ENCODE measurements at places on chromosomes 7 and 10.

DNA sequence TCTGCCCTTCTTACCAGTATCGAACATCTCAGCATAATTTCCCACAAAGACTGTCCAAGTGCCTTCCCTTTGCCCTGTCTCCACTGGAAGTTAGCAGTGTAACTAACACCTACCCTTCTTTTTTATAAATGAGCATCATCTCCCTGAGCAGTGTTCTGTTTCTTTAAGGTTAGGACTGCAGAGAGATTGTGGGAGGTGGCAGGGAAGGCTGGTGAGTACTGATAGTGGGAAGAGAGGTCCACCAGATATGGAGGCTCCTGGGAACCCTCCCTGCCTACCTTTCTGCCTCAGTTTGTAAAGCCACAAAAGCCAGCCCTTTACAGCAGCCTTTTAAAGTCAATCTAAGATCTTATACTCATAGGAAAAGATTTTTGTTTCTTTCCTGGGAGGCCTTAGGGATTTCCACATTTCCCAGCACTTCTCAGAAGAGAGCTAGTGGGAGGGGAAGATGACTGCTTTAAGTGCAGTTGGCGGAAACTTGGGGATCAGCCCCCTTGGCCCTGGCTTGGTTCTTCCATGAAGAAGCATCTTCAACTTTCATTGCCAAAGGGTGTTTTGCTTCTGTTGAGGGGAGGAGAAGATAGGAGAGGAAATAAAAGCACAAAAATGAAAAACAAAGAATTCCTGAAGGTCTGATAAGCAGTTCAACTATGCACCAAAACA, 36.6 kb upstream of the CALD1 start:
- no peak for DNase-seq

- DNase-seq = no peak
Measured at GRCh38 chr7:77707504-77707992, 11.3 kb downstream of the RSBN1L start.

DNA sequence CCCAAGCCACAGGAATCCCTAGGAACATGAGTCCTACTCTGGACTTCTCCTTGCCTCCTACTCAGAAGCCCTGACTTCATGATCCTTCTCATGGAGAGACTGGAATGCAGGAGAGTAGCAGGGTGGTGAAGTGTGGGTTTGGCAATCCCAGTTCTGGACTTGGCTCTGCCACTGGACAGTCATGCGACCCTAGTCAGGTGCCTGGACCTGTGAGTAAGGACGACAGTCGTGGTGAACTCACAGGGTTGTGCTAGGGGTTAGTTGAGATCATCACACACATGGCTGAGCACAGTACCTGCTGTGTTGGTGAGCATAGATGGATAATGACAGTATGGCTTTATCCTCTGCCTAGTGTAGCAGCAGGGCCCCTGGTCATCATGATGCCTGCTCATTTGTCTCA, 117.9 kb downstream of the LRRC18 start:
- DNase-seq = no peak

DNA sequence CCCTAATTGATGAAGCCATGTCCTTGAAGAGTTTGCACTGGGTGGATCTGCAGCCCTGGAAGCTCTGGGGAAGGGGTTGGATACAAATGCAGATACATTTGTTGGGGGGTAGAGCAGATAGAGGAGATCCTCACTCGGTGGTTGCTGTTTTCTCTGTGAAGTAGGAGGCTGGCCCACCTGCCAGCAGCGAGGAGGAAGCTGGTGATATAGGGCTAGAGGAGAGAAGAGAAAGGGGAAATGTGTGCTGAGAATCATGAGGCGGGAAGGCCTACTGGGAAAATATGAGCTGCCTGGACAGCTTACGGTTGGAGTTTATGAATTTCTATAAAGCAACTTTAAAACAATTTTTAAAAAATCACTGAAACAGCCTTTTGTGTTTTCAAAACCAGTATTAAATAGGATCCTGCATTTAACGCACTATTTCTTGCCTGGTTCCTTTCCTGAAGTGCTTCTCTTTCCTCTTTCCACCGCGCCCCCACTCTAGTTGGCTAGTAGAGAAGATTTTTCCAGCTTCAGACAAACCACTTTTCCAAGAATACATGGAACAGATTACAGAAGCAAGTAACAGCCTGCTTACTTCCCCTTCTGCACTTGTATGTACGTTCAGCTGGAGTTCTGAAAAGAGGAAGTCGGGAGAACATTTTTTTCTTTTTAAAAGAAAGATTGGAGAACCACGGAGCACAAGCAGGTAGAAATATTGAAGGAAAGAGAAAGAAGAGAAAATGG, 100.6 kb upstream of the GLCCI1 start:
- no peak for DNase-seq

- no peak for DNase-seq
Measured at GRCh38 chr10:126468467-126468866, 80.2 kb upstream of the ADAM12 start.

DNA sequence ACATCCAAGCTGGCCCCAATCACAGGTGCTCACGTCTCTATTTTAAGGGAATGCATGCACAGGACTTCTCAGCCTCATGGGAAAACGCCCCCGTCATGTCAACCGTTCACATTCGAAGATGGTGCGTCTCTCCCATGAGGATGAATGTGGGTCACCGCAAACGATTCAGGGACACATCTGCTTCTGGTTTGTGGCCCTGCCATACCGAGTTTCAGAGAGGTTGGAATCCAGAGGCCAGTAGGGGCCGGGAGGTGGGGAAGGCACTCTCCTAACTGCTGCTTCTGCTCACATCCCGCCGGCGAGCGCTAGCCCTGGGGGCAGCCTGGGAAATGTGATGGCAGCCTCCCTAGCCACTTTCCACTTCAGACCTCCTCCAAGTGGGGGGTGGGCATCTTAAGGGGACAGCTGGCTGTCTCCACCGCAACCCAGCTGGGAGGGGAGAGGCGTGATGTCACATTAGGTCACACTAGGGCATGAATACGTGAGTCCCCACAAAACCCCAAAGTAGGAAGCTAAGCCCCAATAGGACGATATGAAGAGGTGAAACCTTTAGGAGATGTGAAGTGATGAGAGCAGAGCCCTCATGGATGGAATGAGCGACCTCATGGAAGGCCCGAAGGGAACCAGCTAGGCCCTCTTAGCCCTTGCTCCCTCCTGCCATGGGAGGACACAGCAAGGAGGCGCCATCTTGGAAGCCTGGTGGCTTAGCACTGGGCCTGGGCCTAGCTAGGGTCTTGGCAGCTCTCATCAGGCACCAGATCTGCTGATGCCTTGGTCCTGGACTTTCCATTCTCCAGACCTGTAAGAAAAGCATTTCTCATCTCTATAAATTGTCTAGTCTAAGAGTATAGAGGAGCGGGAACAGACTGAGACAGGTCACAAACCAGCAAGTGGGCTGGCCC, 107.8 kb downstream of the TCERG1L start:
- no peak for DNase-seq

DNA sequence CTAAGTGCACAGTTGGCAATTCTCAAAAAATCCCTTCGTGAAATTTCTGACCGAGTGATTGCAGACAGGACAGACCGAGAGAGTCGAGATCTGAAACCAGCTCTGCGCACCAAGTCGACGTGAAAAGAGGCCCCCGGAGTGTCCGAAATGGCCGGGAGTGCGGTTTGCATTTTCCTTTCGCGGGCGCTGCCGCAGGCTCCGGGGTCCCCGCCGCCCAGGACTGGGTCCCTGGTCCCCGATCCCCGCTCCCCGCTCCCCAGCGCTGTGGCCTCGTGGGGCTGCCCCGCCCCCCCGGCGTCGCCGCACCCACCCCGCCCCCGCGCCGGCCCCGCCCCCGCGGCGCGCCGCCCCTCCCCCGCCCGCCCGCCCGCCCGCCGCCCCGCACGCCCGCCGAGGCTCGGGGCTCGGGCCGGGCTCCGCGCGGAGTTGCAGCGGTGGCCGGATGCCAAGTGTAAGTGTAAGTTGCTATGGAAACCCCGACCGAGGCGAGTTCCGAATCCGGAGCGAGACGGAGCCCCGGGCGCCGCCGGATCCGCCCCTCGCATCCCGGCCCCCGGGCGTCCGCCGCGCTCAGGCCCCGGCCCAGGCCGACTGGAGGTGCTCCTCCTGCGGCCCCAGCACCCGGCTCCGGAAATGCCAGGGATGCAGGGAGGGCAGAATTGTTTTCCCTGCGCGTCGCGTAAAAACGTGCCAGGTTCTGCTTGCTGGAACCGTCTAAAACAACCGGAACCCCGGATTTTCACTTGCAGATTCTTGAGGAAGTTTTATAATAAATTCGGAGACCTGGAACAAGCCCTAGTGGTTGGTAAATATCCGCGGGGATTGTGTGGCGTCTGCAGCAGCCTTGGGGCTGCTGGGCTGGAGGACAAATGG, 4.6 kb downstream of the BMI1 start:
- peak; percentile 48 for DNase-seq

- no peak for DNase-seq
Measured at GRCh38 chr7:90432752-90433151, 29.5 kb downstream of the CLDN12 start.

- DNase-seq = no peak
Measured at GRCh38 chr10:82564353-82565196, 689.6 kb downstream of the NRG3 start.

DNA sequence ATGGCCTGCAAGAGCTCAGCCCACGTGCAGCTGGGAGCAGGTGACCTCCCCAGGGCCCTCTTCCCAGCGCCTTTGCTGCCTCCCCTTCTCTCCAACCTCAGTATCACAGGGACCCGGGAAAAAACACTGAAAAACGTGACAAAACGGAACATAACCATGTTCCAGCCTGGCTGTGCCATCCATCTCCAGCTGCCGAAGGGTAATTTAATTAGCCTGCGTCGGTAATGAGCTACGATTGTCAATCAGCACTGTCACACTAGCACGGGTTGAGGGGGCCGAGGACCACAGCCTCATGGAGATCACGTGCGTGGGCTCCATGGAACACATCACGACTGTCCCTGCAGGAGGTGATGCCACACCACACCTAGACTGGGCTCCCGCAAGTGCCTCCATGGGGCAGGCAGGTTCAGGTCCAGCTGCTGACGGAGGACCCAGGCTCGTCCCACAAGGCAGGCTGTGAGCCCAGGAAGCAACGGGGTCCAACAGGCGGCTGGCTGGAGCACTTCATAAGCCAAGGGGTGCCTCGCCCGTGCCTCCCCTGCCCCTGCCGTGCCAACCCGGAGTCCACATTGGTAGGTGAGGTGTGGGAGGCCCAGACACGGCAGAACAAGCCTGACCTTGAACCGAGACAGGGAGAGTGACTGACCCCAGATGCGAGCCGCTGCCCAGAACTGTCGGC, 199.5 kb downstream of the ELFN1 start:
- DNase-seq = no peak

- no peak for DNase-seq
Measured at GRCh38 chr10:11113156-11113555, 95.5 kb downstream of the CELF2 start.
